NB4 (cell line): ENCODE measurements at places on chromosomes 16 and 17.

- no peak for DNase-seq
These were observed 66.9 kb downstream of the SOCS1 start for GRCh38 chr16:11188801-11189740.

DNA sequence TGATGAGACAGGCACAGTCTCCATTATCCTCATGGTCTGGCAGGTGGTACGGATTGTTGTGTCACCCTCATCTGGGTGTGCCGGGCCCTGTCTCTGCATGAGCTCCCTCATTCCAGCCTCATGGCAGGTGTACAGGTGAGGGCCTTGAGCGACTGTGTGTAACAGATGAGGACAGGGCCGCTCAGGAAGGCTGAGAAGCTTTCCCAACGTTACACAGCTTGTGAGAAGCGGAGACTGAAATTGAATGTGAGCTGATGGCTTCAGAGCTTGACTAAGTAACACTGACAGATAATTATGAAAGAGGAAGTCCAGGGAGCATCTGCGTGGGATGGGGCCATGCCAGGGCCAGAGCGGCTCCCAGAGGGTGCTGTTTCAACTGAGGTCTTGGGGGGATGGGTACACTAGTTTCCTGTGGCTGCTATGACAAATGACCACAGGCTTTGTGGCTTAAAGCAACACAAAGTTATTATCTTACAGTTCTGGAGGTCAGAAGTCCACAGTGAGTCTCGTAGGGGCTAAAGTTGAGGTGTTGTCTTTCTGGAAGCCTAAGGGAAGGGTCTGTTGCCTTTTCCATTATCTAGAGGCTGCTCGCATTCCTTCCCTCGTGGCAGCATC lies 36.7 kb downstream of the CMIP start:
- DNase-seq, result peak; percentile 100

DNA sequence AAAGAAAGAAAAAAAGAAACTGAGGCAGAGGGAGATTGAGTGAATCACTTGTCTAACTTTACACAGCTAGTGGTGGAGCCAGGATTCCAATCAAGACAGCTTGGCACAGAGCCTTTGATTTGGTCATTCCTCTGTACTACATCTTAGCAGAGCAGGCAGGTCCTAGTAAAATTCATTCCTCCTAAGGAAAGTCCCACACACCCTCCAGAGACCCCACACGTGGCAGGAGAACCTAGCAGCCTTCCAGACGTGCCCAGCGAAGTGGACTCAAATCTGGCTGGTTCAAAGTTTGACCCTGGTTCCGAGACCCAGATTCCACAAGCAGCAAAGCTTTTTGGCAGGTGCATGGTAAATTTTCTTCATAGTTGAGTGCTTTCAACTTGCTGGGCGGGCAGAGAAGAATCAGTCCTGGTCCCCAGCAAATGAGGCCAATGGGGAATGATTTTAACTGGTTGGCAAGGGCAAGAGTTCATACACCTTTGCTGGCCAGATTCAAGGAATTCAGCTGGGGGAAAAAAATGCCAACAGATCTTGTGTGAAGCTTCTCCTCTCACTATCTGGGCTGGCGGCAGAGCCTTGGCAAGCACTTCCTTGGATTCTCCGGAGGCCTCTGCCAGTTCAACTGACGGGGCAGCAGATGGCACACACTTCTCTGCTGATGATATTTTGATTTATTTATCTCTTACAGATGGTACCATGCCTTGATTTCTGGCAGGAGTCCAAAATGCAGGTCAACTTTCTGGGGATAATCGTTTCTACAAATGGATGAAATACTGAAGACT lies 82.4 kb downstream of the GSG1L start:
- no peak for DNase-seq

GRCh38 chr16:11156401-11156800 lies 99.6 kb downstream of the SOCS1 start:
- no peak for DNase-seq

DNA sequence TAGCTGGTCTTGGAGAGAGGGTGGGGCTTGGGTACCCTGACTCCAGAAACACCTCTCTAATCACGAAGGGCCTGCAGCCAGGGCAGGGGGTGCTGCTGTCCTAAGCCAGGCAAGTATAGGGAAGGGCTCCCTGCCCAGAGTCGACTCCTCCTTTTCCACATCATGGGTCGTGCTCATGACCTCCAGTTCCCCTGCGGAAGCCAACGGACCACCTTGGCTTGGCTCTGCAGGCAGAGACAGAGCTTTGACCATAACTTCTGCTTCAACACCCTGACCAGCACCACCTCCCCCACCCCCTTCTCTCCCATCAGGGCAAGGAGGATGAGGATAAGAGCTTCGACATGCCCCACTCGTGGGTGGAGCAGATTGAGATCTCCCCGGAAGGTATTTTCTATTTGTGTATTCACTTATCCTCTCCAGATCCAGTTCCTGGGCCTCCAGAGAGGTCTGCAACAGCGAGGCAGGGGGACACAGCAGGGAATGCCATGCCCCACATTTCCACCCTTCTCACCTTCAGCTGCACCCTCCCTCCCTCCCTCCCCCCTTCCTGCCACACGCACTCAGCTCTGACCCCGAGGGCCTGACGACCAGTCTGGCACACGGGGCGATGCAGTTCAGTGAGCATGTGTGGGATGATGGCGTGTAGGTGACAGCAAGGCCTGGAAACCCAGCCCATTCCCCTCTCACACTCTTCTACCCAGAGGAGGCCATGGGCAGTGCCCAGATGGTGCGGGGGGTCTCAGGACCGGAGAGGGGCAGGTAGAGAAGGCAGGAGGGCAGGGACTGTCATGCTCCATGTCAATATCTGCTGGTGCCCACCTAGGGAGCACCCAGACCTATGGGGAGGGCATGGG lies 14.0 kb upstream of the KATNB1 start:
- DNase-seq, result no peak

DNA sequence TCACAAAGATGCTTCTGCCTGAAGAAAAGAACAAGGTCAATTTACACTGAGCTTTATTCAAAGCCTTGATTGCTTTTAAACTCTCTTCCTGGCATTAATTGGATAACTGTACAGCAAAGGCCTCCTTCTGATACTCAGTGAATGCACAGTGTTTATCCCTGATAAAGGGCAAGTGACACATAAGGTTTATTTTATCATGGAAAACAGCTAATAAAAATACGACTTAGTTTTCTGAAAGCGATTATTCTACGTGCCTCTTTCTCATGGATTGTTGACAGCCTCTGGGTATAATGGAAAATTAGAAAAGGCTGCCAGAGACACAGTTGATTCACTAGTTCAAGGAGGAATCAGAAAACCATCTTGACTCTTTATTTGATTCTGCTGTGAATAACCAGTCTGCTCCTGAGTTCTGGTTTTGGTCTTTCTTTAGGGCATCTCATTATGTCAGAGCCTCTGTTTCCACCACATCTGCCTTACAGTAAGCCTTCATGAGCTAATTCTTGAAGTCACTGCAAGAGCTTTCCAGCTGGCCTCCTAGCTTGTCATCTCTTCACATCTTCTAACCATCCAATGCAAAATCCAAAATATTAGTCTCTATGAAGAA lies 212.9 kb downstream of the CNTNAP4 start:
- no peak for DNase-seq
